NCI-H1694 (cell line): ENCODE measurements at places on chromosomes 2 and 18.

- no peak for DNase-seq
These were observed 564.7 kb upstream of the PIK3C3 start for GRCh38 chr18:41390309-41390708.

DNA sequence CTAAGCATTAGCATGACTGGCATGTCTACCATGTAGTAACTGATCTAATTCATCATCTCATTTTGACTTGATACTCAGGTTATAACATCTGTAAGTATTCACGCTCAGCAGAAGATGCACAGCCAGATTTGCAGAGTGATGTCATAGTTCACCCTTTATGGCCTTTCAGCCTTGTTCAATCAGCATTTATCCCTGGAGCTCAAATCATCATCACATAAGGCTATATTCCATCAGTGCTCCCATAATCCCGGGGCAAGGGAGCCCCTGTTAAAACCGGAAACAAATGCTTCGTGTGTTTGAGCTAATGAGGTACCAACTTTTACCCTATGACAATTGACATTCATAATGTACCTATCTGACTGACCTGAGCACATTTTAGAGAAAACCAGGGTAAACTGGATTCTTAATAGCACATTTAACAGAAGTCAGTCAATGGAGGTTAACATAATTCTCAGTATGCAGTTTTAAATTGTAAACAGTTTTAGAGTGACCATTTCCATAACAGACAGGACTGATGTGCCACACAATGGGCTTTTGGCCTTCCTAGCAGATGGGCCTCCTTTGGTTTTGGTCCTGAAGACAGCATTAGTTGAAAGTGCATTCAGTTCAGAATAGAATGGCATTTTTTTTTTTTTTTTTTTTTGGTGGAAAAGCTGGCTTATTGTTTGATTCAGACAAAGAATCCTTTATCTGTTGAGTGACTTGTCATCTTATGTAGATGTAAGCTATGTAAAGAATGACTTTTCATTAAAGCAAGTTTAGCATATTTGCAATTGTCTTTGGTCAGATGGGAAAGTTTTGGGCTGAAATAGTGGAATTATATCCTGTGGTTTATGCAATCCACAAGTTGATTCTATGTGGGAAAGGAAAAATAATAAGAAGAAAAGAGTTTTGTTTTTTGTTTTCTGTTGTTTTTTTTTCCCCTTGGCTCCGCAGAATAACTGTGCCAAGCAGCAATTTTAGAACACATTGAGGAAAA, 866.0 kb upstream of the ACVR2A start:
- no peak for DNase-seq

DNA sequence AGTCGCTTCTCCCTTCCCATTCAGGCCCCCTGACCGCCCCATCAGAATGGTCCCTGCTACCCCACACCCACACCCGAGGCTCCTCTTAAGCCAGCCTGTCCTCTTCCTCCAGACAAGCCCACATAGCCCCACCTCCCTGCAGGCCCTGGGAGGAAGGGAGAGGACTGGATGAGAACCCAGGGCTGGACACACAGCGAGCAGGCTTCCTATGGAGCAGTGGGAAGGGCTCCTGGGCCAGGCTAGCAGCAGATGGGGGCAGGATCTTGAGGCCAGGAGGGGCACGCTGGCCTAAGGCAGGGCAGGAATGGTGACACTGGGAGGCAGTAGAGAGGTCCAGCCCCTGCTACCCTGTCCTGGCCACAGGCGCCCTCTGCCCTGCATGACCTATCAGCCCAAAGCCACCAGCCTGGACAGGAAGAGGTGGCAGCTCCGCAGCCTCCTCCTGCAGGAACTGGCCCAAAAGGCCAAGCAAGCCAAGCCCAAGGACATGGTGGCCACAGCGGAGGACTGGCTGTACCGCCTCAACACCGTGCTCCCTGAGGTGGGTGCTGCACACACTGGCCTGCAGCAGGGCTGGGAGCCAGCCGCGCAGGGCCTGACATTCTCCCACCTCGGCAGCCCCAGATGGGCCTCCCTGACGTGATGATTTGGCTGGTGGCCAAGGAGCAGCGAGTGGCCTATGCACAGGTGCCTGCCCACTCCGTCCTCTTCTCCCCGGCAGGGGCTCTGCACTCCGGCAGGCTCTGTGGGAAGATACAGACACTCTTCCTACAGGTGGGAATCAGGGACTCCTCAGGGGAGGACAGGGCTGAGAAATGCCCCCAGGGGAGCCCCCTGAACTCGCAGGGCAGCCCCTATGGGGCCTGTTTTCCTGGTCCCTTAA, 43.3 kb downstream of the FER1L5 start:
- peak; percentile 27 for DNase-seq

DNA sequence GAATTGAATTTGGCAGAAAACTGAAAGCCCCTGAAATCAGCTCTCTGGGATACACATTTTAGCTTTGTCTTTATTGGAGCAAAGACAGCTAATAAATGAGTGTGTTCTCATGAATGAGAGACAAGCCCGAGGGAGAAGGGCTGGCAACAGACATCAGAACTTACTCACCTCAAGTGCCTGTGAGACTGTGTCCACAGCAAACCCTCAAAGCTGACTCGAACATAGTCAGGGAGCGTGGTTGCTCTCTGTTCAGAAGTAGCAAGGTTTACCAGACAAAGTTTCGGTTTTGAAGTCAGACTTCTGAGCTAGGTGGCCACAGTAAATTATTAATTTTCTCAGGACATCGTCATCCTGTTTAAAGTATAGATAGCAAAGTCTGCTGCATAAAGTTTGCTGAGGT, 207.9 kb downstream of the CMPK2 start:
- DNase-seq, result no peak

DNA sequence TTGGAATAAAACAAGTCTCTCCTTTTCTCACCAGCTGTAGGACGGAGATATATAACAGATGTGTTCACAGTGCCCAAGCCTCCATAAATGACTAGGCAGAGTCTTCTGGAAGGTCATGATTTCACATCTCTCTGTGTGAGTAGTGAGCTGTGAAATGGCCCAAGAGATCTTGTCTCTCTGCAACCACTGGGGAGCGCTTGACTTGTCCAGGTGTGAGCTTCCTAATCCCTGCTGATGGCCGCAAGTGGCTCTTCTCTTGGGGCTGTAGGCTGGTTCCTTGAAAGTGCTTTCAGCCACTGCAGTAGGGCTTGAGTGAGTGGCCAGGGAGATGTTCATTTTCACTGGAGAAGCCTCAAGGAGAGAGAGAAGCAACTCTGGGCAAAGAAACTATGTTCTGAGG, 38.1 kb upstream of the OTOS start:
- DNase-seq, result no peak

GRCh38 chr2:73004466-73004865, 67.0 kb downstream of the SFXN5 start:
- DNase-seq, result no peak

DNA sequence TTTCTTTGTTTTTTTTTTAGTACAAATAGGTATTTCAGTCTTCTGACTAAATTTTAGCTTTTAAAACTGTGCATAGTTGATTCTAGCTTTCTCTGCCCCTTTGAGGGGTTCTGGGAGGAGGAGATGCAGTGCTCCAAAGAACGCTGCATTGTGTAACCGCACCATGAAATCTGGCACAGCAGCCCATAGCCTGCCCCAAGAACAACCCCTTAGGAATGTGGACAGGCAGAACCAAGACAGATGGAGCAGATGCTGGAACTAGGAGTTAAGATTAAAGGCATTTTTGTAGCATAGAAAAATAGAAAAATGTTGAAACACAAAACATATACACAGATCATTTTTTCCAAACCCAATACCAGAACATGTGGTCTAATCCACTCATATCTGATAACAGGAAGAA, 187.5 kb downstream of the SCG2 start:
- no peak for DNase-seq

DNA sequence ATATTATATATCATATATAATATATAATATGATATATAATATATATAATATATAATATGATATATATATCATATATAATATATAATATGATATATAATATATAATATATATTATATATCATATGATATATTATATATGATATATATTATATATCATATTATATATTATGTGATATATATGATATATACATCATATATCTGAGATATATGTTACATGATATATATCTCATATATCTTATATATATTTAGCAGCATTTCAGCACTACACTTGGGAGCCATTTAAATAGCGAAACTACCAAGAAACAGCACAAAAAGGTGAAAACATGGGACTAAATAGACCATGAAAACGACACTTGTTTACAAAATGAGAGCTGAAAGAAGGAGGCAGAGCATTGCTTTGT, 37.3 kb downstream of the KCMF1 start:
- no peak for DNase-seq

DNA sequence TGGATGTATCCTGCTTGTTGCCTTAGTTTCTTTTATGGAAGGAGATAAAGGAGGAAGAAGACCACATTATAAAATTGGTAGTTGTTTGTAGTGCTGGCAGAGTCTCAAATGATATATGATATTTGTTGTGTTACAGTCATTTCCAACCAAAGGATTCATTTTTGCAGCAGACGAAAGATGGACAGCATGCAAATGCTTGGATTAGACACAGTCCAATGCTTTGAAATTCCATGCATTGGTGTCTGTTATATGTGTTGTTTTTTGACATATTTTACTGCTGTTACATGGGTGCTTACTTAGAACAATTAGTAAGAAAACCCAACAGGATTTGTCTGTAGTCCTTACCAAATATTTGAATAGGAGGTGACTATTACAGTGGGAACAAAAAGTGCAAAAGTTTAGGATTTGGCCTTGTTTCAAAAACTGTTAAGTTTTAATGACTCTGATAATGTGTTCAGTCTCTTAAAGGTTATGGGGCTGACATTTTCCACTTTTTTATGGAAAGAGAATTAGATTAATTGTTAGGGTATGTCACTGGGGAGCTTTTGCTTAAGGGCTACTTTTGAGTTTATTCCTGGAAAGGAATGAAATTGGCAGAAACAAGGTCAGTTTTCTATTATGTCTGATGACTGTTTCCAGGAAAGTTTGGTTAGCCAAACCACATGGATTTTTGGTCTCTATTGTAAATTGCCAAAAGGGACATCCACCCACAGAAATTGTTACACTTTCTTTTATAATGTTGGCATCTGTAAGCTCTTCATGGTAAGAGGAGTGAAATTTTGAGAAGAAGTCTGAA, 229.4 kb upstream of the MMADHC start:
- DNase-seq, result no peak

DNA sequence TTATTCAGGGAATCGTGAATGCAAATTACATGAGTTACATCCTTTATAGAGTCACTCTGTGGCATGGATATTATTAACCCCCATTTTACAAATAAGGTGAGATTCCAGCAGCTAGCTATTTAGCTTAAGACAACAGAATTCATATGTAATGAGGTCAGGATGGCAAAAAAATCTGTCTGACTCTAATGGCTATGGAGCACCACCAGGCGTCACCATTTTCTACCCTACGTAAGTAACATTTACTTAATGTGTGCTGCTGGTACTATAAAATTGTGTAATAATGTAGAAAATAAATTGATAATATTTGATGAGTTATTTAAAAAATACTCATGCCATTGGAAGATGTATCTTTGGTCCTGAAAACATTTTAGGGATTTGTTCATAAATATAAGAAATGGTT, 2040.1 kb upstream of the LRRTM1 start:
- no peak for DNase-seq

GRCh38 chr18:45352874-45353273, 262.4 kb upstream of the SLC14A2 start:
- no peak for DNase-seq

- no peak for DNase-seq
These were observed 273.7 kb upstream of the PKDCC start for GRCh38 chr2:41774011-41774605.

DNA sequence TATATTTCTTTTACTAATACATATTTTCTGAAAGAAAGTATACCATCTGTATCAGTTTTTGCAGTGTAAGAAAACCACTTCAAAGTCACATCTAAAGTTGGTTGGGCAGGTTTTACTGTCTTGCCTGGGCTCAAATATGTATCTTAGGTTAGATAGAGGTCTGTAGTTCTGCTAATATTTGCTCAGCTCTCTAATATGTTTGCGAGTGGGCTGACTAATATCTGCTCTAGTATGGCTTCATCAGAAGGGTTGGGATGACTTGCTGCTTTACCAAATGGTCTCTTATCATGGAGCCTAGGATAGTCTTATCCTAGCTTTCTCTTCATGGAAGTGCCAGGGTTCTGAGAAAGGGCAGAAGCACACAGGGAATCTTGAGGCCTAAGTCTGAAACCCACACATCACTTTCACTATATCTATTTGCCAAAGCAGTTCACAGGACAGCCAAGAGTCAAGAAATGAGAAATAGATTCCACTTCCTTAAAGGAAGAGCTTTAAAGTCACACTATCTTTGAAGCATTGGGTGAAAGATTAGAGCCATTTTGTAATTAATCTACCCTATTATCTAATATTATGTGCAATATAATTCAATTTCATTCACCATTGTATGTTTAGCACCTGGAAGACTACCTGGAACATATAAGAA, 610.0 kb downstream of the KCNJ3 start:
- no peak for DNase-seq

DNA sequence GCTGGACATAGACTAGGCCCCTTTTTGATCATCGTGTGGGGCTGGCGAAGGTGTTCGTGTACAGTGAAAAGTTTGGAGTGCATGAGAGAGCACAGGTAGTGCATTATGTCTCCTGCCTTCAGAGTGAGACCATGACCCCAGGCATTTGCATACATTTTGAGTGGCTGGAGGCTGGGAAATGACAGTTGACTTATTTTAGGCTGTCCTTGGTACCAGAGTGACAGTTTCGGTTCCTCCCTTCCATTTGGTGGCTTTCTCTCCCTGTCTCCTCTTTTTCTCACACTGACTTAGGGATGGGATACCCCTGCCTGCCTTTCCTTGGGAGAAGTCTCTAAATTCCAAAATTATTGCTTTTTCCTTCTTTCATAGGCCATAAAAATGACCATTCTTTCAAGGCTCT, 20.1 kb downstream of the SERPINB12 start:
- no peak for DNase-seq

DNA sequence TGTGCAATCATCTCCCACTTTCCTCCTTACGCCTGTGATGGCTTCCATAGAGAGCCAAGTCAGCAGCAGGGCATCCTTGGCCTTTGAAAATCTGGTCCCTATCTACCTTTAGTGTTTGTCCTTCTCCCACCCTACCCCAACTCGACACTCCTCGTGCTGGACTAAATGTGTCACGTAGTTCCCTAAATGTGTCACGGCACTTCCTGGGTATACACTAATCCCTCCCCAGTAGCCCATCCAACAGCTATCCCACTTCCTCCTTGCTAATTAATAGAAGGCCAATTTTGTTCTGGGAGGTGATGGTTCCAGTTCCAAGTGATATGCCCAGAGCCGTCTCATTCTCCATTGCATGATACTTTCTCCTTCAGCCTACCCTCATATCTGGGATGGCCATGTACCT, 36.5 kb upstream of the ZFP36L2 start:
- no peak for DNase-seq

- DNase-seq, result peak; percentile 17
These were observed 20.7 kb upstream of the CCNT2 start for GRCh38 chr2:134897932-134898331.
